ENCODE measurements at places on chromosomes 5 and 9.

GRCh38 chr9:120369608-120370220 is 210.3 kb downstream of the CDK5RAP2 start:
- no peak for DNase-seq

DNA sequence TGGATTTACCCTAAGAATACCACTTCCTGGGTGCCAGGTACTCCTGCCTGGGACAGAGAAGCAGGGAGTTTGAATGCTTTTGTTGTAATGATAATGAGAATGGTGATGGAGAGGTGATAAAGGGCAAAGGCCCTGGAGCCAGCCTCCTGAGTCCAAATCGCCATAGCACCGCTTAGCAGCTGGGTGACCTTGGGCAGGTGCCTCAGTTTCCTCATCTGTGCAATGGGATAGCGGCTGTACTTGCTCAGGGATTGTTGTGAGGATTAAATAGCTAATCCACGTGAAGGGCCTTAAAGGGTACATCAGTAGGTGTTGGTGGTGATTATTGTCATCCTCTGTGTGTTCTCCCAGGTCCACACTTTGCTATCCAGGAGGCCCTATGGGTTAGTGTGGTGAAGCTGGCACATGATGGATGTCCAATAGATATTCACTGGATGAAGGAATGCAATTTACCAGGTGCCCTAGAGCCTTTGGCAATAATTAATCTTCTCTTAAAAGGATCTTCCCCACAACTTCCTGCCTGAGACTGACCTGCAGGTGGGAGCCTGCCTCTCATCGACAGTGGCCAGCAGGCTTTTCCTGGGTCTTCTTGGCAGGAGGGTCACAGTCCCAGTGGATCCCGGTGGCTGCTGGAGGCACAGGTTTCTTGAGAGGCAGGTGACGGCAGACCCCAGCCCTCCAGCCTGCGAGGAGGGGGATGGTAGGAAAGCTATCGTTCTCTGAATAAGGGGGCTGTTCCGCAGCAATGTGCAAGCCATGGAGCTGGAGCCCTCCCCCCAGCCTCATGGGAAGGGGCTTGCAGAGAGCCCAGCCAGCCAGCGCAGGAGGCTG is 160.2 kb downstream of the MACROH2A1 start:
- no peak for DNase-seq

DNA sequence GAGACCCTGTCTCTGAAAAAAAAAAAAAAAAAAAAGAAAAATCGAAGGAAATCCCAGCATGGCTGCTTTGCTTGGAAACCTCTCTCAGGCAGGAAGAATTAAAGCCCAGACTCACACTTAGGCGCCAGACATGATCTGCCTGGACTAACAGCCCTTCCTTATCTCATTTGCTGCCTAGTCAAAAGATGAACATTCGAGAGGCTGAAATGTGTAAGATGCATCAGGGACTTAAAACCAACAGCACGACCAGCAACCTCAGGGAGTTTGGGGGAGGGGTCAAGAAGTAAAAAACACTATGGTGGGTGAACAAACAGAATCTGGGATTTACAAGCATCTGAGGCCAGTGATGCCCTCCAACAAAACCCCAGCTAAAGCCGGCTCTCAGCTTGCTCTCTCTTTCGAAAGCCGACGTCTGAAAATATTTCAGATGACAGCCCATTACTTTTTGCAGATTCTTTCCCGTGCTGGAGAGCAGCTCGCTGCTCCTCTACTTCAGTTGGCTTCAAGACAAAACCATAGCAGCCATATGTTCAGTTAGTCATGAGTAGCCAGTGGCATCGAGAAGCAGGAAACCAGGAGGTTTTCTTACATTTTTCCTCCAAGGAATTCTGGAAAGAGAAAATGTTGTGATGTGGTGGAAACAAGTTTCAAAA is 249.9 kb downstream of the MARCHF11 start:
- DNase-seq = no peak

DNA sequence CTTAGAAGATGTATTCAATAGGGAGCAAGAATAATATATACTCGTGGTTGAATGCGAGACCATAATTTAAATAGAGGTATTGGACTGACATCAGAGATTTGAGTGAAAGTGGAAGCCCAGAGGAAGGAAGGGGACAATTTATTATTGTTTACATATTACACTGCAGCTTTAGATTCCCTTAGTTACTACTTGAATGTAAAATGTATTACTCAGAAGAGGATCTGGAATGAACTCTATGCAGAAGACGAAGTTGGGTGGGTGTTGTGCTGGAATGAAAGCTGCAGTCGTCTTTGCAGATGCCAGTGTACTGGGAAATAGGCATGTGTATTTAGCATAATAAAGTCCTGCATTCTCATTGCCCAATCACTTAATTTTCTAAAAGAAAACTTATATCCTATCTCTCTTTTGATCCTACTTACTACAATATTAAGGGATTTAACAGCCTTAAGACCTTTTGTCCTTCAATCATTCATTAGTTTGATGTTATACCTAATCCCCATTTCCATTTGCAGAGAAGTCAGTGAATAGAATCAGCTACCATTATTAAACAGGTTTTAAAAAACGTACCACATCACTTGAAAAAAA is 570.7 kb upstream of the WWC1 start:
- DNase-seq = no peak

GRCh38 chr9:1051584-1052275 is 1.6 kb downstream of the DMRT2 start:
- DNase-seq = no peak

DNA sequence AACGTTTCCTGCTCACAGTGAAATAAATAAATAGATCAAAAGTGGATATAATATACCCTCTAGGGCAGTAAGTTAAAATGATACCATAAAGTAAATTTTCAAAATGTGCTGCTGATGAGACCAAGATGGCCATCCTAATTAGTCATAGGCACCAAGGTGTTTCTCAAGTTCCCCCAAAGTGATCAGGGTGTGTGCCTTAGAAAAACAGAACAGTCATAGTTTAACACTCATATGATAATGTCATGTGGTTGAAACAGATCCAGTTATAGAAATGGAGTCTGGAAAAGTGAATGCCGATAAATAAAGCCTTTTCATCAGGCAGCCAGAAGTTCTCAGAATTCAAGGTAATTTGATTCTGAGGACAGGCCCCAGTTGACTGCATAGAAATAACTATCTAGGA is 161.5 kb upstream of the CDKN2B start:
- DNase-seq = no peak

DNA sequence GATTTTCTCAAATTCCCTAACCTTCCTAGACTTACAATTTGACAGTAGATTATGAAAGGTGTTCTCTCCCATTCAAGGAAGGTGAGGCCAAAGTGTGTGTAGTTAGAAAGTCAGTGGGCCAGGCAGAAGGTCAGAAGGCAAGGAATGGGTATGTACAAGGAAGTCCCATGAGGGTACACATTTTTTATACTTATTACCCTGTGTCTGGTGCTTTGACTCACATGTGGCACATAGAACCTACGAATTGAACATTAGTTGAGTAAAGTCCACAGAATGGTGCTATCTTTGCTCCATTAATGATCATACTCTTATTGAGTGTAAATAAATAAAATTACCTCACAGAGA is 55.4 kb downstream of the IQGAP2 start:
- DNase-seq = no peak

DNA sequence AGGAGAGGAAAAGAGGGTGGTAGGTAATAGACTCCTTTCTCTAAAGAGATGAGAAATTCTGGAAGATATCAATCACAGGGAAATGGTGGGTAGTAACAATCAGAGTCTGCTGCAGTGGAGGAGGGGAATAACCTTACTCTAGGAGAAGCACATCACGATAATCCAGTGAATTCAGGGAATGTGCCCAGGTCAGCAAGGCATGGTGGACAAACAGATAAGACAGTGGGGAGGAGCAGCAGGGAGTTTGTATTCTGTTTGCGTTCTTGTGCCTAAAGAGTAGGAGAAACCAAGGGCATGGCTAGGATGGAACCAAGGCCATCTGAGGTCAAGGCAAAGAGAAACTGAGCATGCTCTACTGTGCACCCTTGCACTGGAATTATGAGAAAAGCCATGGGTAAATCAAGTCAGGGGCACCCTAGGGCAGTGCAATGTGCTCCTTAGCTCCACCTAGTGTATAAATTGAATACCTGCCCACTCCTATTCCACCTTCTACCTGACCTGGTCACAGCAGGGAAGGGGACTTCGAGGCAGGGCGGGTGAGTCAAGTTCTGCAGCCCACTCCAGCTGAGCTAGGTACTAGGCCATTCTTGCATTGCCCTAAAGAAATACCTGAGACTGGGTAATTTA is 31.6 kb downstream of the RETREG1 start:
- DNase-seq = no peak

DNA sequence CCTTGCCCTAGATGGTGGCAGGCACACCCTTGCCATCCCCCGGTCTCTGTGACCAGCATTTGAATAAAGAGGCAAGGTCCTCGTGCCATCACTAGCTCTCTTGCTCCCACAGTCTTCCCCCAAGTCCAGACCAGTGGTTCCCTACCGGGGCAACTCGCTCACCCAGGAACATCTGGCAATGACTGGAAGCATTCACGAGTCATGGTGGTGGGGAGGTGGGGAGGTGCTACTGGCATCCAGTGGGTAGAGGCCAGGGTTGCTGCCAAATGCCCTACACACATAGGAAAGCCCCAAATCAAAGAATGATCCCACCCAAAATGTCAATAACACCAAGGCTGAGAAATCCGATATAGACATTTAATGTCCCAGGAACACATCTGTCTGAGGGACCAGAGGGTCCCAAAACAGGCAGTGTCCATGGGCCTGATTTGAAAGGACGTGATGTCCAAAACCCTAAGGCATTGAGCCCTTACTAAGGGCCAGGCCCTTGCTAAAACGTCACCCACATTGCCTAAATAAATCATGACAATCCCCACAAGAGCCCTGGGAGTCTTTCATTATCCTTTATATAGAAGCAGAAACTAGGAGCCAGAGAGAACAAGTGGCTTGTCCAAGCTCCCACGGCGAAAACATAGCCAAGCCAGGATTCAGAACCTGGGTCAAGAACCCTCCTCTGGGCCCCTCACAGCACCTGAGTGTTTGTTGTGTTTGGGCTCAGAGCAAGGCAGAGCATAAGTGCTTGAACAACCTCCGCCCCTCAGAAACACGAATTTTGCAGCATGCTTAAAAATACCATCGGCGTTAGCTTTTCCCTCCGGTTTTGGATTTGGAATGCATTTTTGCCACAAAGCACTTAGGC is 119.3 kb upstream of the WWC1 start:
- DNase-seq = no peak

- DNase-seq = no peak
These were observed 148.0 kb downstream of the FGF1 start for GRCh38 chr5:142537938-142538337.

DNA sequence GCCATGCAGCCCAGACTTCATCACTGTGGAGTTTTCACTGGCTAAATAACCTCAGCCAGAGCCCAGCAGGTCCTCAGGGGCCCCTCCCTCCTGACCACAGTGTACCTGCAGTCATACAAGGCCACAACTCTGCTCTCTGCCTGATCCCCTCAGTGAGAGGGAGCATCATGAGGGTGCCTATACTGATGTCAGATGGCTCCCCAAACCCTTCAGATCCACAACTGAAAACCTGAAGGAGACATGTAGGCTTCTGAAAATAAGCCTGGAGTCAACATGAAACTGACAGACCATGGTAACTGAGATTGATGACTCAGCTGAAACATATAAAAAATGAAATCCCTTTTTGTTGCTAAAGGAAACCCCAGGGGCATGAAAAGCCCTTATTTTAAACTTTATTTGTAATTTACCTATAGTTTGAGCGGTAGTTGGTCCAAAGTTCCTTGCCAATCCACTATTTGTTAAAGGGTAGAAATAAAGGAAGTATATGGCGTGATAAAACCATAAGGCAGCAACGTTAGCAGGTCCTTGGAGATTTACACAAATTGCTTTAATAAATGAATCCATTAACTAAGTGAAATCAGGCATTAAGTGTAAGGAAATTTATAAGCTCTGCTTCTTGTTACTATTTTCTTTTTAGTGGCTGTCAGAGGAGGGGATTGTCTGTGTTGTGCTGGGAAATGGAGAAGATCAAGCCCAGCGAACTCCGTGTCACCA is 68.3 kb downstream of the FGF1 start:
- no peak for DNase-seq

DNA sequence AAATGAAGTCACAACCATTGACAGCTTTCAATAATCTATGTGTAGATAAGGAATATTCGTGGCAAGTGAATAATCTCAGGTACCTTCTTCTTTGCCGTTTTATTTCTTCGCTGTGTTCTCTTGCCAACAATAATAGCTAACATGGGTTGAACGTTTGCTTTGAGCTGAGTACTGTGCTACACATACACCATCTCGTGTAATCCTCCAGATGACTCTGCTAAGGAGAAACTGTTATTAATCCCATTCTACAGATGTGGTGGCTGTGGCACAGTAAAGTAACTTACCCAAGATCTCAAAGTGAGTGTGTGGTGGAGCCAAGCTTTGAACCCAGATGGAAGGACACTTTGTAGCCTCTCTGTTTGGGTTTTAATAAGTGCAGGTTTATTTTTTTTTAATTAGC is 179.7 kb downstream of the C9orf152 start:
- DNase-seq = no peak

DNA sequence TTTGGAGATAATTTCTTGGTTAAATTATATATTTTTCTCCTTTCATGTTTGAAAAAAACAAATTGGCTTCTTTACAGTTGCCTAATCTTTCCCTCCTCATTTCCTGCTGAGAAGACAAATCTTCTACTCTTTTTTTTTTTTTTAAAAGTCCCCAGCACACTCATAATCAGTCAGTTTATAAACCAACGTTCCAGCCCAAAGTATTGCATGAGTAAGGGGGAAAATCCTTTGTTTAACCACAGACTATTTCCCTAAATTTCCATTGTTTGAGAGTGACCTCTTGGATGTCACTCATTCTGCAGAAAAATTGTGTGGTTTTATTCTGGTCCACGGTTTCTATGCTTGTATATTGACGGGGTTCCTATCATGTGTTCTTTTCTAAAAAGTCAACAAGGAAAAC is 55.1 kb upstream of the TLR4 start:
- DNase-seq = no peak

DNA sequence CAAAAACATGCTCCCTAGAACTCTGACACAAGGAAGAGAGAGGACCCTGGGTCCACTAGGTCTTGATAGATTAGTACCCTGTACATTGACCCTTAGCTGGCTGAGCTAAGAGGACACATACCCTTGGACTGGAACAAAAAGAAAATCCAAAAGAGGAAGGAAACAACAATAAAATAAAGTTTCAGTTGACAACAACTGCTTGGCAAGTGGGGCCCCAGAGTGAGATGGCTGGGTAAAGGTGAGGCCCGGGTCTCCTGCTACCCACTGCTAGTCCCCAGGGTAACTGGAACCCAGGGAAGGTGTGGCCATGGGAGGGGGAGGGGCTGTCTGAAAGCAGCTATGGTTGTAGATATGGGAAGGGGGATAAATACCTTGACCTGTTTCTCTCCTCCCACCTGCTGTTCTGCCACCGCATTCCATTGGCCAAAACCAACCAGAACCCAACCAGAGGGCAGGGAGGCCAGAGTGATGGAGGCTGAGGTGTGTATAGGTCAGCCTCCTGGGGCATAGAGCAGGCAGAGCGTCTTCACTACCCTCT is 11.7 kb downstream of the TAL2 start:
- no peak for DNase-seq

- no peak for DNase-seq
These were observed 859 bp downstream of the CSNK1G3 start for GRCh38 chr5:123512611-123513461.
